Thyroid gland (tissue), 4 donors: ENCODE measurements at places on chromosomes 16 and 17.

GRCh38 chr16:6891496-6891895 is 441.1 kb upstream of the RBFOX1 start:
- no peaks in the 10 kb centered on the region for H3K36me3 ChIP-seq
- H3K4me3 ChIP-seq, result no peak overlapping the region
- peak; percentile 73 for DNase-seq
- H3K4me1 ChIP-seq, result peaks cover 35% of the 10 kb centered on the region
- H3K27me3 ChIP-seq, result no peaks in the 10 kb centered on the region

- no peaks in the 10 kb centered on the region for H3K27me3 ChIP-seq
- H3K36me3 ChIP-seq, result no peaks in the 10 kb centered on the region
- no peak overlapping the region for H3K27ac ChIP-seq
- H3K4me3 ChIP-seq, result no peak overlapping the region
- H3K4me1 ChIP-seq, result peaks cover 5% of the 10 kb centered on the region
- peak; percentile 11 for DNase-seq
Observed at GRCh38 chr17:7132511-7133094, 18.0 kb upstream of the ASGR2 start.

GRCh38 chr17:66863820-66864219 is 28.9 kb downstream of the CACNG5 start:
- no peak overlapping the region for H3K27ac ChIP-seq
- H3K4me1 ChIP-seq, result no peaks in the 10 kb centered on the region
- no peak for DNase-seq
- no peak overlapping the region for H3K4me3 ChIP-seq
- no peaks in the 10 kb centered on the region for H3K27me3 ChIP-seq

GRCh38 chr16:89317101-89317671 is 99.7 kb downstream of the ZNF778 start:
- H3K27me3 ChIP-seq, result no peaks in the 10 kb centered on the region
- H3K4me1 ChIP-seq, result peaks cover 70% of the 10 kb centered on the region
- H3K4me3 ChIP-seq, result no peak overlapping the region
- no peak overlapping the region for H3K27ac ChIP-seq

- no peaks in the 10 kb centered on the region for H3K27me3 ChIP-seq
- no peak for DNase-seq
- no peak overlapping the region for H3K4me3 ChIP-seq
- H3K4me1 ChIP-seq, result peaks cover 5% of the 10 kb centered on the region
Observed at GRCh38 chr16:84331998-84332780, 36.1 kb upstream of the ATP2C2 start.

DNA sequence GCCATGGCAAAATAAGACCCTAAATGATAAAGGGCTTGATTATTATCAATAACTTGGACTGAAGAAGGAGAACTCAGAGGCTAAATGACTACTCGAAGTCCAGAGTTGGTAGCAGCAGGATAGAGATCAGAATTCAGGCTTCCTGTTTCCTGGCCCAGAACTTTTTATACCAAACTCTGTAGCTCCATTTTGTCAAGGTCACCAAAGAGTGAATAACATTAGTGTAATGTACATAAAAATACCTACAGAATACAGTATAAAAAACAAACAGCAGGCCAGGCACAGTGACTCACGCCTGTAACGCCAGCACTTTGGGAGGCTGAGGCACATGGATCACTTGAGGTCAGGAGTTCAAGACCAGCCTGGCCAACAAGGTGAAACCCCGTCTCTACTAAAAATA is 79.0 kb downstream of the ARHGAP17 start:
- H3K4me3 ChIP-seq, result no peak overlapping the region
- H3K27ac ChIP-seq, result no peak overlapping the region
- H3K27me3 ChIP-seq, result no peaks in the 10 kb centered on the region
- no peaks in the 10 kb centered on the region for H3K4me1 ChIP-seq
- peaks cover 54% of the 10 kb centered on the region for H3K36me3 ChIP-seq
- DNase-seq, result no peak

DNA sequence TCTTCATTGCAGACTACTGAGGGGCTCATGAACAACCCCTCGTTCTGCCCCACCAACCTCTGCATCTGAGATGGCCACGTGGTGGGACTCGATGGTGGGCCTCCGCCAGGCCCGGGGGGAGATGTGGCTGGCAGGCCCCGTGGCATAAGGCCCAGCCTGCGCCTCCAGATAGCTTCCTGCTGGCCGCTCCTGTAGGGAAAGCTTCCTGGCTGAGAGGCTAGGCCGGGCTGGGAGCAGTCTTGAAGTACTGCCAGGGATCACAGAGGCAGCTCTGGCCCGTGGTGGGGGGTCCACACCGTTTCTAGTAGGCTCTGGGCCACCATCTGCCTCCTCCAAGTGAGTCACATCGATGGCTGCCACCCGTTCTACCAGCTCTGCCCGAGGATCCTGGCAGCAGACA is 7.6 kb downstream of the CAMKK1 start:
- no peak for DNase-seq
- peaks cover 14% of the 10 kb centered on the region for H3K4me1 ChIP-seq

DNA sequence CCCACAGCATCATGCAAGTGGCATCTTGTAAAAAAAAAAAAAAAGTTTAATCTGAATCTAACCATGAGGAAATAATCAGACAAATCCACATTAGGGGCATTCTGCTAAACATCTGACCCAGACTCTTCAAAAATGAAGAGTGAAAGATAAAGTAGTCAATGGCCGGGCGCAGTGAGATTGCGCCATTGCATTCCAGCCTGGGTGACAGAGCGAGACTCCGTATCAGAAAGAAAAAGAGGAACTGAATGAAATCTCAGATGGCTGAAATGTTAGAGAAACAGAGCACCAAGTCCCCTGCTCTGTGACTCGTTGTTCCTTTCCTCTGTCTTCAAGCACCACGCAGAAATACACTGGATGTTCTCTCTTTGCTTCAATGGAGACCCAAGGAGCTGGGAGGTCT is 12.7 kb upstream of the RNF135 start:
- no peak overlapping the region for H3K27ac ChIP-seq
- H3K4me1 ChIP-seq, result no peaks in the 10 kb centered on the region
- no peak overlapping the region for H3K4me3 ChIP-seq
- no peaks in the 10 kb centered on the region for H3K36me3 ChIP-seq

- no peak overlapping the region for H3K4me3 ChIP-seq
- no peaks in the 10 kb centered on the region for H3K36me3 ChIP-seq
- peak overlapping the region; percentile 91 for H3K27ac ChIP-seq
- no peaks in the 10 kb centered on the region for H3K27me3 ChIP-seq
- peak; percentile 96 for DNase-seq
- H3K4me1 ChIP-seq, result peaks cover 17% of the 10 kb centered on the region
Observed at GRCh38 chr16:1182316-1182671, 29.4 kb downstream of the CACNA1H start.

GRCh38 chr16:11301645-11302501 is 20.7 kb upstream of the PRM1 start:
- peaks cover 22% of the 10 kb centered on the region for H3K4me1 ChIP-seq
- no peaks in the 10 kb centered on the region for H3K36me3 ChIP-seq
- H3K27me3 ChIP-seq, result no peaks in the 10 kb centered on the region
- no peak for DNase-seq
- H3K27ac ChIP-seq, result peak overlapping the region; percentile 76

DNA sequence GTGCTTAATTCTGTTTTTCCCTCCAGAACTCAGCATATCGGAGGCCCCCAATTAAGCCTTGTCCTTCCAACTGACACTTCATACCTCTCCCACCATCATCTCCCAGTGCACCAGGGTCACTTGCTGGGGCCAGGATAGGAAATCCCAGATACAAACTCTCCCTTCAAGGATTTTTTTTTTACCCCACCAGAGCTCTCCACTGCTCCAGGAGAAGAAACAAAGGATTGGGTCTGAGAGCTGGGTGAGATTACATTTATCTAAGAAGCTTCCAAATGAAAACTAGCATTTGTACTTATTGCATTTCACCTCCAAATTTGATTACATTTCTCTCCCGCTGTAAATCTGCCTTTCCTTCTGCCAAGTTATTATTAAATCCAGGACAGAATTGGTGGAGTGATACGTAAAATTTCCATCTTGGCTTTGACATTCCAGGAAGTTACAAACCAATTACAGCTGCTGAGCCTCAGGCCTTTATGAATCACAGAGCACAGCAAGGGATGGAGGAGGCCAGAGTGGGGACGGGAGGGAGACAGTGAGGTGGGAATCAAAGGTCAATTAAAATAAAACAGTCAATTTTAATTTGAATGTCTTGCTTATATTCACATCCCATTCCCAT is 123.5 kb downstream of the USP31 start:
- H3K36me3 ChIP-seq, result no peaks in the 10 kb centered on the region
- no peak overlapping the region for H3K27ac ChIP-seq
- no peaks in the 10 kb centered on the region for H3K27me3 ChIP-seq
- DNase-seq, result no peak
- H3K4me3 ChIP-seq, result no peak overlapping the region

DNA sequence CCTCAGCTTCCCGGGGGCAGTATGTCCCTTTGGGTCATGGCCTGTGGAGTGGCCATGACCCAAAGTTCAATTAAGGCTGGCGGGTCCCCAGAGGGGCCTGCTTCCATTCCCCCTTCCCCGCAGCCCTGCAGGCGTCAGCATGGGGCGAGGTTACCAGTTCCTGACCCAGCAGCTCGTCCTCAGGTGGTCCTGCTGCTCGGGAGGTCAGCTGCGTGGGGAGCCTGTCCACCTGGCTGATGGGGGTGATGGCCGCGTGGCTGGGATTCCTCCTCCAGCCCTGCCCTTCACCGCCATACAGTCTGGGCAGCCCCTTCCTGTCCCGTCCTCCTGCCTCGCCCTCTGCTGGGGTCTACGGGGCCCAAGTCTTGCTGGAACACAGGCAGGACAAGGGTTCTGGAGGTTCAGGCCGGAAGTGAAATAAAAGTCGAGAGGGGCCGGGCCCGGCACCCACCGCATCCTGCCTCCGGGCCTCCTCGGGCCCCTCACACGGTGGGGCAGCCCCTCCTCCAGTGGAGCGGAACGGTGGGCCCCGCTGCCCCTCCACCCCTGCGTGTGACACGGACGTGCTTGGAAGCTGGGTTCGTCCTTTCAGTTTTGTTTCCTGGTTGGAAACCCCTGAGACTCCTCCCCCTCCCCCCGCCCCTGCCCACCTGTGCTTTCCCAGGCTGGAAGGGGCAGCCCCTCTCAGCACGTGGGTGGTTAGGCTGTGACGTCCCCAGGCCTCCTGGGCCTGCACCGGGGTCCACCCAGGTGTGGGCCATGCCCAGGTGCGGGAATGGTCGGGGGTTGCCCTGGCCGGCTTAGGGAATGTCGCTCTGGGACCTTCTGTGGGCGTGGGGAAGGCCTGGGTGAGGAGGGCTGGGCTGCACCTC is 6.8 kb downstream of the UBALD2 start:
- peak; percentile 62 for DNase-seq
- peaks cover 9% of the 10 kb centered on the region for H3K36me3 ChIP-seq
- H3K4me1 ChIP-seq, result peaks cover 54% of the 10 kb centered on the region
- peak overlapping the region; percentile 79 for H3K27ac ChIP-seq
- H3K4me3 ChIP-seq, result peak overlapping the region; percentile 31

DNA sequence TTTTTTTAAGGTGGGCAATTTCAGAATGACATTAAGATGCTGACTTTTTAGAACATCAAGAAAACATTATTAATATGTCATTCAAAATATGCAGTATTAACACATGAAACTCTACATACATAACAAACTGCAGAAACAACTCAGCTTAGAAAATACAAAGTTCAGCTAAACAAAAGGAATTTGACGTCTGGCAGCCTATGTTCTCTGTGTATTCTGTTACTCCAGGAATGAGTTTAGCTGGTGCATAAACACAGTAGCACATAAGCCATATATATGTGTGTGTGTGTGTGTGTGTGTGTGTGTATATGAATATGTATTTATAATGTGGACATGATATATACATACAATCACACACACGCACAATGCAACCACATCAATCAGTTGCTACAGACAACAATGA is 413.5 kb upstream of the PSMD7 start:
- H3K27me3 ChIP-seq, result no peaks in the 10 kb centered on the region
- H3K27ac ChIP-seq, result no peak overlapping the region
- H3K4me3 ChIP-seq, result no peak overlapping the region
- no peak for DNase-seq

DNA sequence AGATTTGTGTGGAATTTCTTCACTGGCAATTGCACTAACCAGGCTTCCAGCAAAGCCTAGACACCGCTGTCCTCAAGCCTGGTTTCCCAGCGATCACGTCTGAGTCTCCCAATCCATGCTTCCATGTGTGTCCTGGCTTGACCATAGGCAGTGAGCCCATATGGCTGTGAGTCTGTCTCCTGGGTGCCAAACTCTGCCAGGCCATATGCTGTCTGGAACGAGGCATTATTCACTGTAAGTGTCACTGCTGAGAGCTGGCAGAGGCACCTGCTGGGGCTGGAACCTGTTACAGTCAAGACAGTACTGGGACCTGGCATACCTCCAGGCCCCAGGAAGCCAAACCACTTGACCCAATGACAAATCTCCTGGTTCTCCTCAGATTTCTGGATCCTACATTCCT is 60.4 kb downstream of the HS3ST2 start:
- no peak overlapping the region for H3K4me3 ChIP-seq
- H3K27me3 ChIP-seq, result no peaks in the 10 kb centered on the region
- no peak for DNase-seq
- no peaks in the 10 kb centered on the region for H3K36me3 ChIP-seq

GRCh38 chr17:13400491-13400890 is 201.2 kb downstream of the HS3ST3A1 start:
- no peak overlapping the region for H3K27ac ChIP-seq
- no peaks in the 10 kb centered on the region for H3K4me1 ChIP-seq
- no peak overlapping the region for H3K4me3 ChIP-seq
- DNase-seq, result no peak

GRCh38 chr17:27530764-27531391 is 74.6 kb downstream of the KSR1 start:
- H3K4me1 ChIP-seq, result peaks cover 32% of the 10 kb centered on the region
- no peaks in the 10 kb centered on the region for H3K36me3 ChIP-seq
- peak overlapping the region; percentile 63 for H3K27ac ChIP-seq
- no peak overlapping the region for H3K4me3 ChIP-seq

GRCh38 chr17:75985986-75986385 is 6.9 kb downstream of the TEN1 start:
- no peaks in the 10 kb centered on the region for H3K27me3 ChIP-seq
- no peak for DNase-seq
- H3K36me3 ChIP-seq, result no peaks in the 10 kb centered on the region
- H3K4me1 ChIP-seq, result no peaks in the 10 kb centered on the region
- no peak overlapping the region for H3K27ac ChIP-seq
- no peak overlapping the region for H3K4me3 ChIP-seq

GRCh38 chr17:17931159-17931558 is 41.0 kb downstream of the TOM1L2 start:
- no peak overlapping the region for H3K4me3 ChIP-seq
- peaks cover 91% of the 10 kb centered on the region for H3K4me1 ChIP-seq
- no peaks in the 10 kb centered on the region for H3K27me3 ChIP-seq
- no peaks in the 10 kb centered on the region for H3K36me3 ChIP-seq
- DNase-seq, result no peak

- H3K4me1 ChIP-seq, result no peaks in the 10 kb centered on the region
- no peaks in the 10 kb centered on the region for H3K36me3 ChIP-seq
- no peak overlapping the region for H3K4me3 ChIP-seq
- no peak for DNase-seq
- no peaks in the 10 kb centered on the region for H3K27me3 ChIP-seq
Observed at GRCh38 chr17:45339646-45340605, 23.1 kb upstream of the MAP3K14 start.

GRCh38 chr17:80716986-80717719 is 172.5 kb downstream of the RPTOR start:
- no peaks in the 10 kb centered on the region for H3K36me3 ChIP-seq
- H3K4me1 ChIP-seq, result no peaks in the 10 kb centered on the region
- no peaks in the 10 kb centered on the region for H3K27me3 ChIP-seq
- no peak overlapping the region for H3K4me3 ChIP-seq
- H3K27ac ChIP-seq, result no peak overlapping the region
